A549 treated with dexamethasone at 1 μM for 4 hours (cell line): ENCODE measurements at places on chromosomes 5 and 9. TPM values are rescaled to one million over a fixed set of nuclear protein-coding genes. Genes with fewer than 3 reads are reported as not detected.

PTGR1 gene
- 284 to 341 TPM (median 317 TPM) in 5 replicates for total RNA-seq

LRRC19 gene
- not detected in 5 replicates for total RNA-seq

TAF11L11 gene
- 0.07 to 0.25 TPM (median 0.15 TPM) in 4 of 5 replicates, not detected in the other for total RNA-seq

PAEP gene
- total RNA-seq, result 0.14 to 0.45 TPM (median 0.36 TPM) in 5 replicates

TLX3 gene
- not detected in 5 replicates for total RNA-seq
